ENCODE measurements at places on chromosomes 7 and 10.
A peak's percentile ranks its signal among the peaks of the same experiment; 100 is the strongest.

DNA sequence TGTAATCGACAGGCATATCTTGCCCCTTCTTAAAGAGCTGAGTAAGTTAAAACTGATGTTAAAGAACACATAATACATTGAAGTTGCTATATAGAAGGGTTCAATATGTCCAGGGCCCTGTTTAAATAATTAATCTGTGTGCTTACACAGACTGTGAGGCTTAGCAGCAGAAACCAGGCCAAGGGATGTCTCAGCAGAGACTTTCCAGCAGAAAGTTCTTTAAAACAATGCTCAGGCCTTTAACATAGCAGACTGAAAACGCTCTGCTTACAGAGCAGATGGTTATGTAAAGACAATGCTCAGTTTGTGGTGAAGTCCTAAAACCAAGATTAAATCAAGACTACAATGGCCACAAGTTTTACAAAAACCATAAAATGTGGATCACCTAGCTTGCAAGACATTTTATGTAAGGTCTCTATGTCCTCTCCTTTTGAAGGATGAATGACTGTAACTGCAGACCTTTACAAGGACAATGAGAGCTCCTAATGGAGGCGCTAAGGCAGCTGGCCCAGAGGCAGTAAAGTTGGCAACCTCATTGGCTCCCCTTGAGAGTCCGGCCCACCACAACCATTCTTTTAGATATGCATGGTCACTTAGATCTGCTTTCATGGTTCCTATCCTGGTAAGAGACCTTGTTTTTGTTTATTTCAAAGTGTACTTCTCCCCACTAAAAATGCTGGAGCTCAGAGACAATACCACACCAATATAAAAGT lies 56.3 kb downstream of the FZD1 start:
- DNase-seq: no peak

DNA sequence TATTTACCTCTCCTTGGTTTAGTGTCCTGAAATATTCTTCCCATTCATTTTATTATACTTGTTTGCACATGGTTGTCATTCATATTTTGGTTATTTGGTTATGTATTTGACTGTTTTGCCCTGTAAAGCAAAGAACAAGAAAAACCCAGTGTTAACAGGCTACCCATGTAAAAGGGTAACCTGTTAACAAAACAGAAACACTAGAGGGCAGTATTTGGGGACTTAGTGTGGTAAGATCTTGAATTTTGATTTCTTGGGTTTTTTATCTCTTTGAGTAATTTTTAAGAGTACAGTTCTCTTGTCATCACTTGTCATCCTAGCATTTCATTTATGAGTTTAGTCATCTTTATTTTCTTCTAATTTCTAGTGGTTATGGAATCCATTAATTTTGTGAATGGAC lies 51.3 kb downstream of the POLL start:
- DNase-seq: no peak

DNA sequence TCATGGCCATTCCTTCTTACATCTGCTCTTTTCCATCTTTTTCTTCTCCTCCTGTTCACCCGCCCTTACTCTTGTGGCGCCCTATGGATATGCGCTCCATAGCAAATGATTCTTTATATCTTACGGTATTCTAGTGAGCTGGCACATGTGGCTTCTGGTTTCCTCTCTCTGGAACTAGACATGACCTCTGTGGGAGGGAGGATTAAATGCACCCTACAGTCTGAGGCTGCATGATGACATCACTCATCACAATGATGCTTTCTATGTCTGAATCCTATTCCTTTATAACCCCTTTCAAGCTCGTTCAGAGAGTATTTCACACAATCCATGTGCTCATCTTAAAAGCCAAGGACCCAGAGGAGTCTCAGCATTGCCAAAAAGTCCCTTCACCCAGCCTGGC lies 153.3 kb downstream of the EGFR start:
- DNase-seq: no peak

GRCh38 chr10:28676326-28676967 lies 874 bp upstream of the BAMBI start:
- DNase-seq: no peak

DNA sequence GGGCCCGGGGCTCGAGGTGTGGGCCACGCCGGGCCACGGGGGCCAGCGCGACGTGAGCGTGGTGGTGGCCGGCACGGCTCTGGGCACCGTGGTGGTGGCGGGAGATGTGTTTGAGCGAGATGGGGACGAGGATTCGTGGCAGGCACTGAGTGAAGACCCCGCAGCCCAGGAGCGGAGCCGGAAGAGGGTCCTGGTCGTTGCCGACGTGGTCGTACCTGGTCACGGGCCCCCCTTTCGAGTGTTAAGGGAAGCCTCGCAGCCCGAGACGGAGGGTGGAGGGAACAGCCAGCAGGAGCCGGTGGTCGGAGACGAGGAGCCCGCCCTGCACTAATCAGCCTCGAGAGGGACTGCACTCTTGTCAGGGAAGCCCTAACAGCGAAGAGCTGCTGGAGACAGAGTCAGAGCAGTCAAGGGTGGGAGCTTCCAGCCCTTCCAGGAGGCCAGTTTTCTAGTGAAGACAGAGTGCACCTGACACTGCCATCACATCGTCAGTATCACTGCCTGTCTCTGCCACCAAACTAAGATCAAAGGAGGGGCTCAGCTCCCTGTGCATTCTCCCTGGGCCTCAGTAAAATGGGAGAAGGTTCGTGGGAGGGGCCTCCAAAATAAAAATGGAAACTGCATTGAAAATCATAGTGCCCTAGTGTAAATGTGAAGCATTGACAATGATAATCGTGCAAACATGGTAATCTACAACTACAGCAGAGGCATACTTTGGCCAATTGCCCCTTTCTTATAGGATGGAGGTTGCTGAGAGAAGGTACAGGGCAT lies 1.3 kb downstream of the MBLAC1 start:
- DNase-seq: peak; percentile 54

GRCh38 chr7:138658889-138659288 lies 42.3 kb downstream of the SVOPL start:
- DNase-seq: no peak

- no peak for DNase-seq
Measured at GRCh38 chr7:98852826-98853225, 17.0 kb downstream of the TMEM130 start.

DNA sequence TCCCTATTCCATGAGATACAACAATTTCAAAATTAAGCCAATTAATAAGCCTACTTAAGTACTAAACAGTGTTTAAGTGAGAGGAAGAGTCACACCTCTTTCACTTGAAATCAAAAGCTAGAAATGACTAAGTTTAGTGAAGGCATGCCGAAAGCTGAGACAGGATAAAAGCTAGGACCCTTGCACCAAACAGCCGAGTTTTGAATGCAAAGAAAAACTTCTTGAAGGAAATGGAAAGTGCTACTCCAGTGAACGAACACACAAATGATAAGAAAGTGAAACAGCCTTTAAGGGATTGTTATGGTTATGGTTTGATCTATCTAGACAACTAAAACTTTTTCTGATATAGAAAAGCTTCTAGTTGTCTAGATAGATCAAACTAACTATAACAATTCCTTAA lies 135.4 kb upstream of the KMT2E start:
- no peak for DNase-seq

DNA sequence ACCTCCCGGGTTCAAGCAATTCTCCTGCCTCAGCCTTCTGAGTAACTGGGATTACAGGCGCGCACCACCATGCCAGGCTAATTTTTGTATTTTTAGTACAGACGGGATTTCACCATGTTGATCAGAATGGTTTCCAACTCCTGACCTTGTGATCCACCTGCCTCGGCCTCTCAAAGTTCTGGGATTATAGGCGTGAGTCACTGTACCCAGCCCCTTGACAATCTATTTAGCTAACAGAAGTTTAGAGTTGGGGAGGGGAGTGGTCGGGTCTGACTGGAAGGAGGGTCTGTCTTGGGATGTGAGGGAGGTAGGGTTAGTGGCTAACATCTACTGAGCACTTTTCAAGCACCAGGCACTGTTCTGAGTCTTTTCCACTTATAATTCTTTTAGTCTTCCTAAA lies 27.0 kb upstream of the ZCCHC24 start:
- DNase-seq: no peak

DNA sequence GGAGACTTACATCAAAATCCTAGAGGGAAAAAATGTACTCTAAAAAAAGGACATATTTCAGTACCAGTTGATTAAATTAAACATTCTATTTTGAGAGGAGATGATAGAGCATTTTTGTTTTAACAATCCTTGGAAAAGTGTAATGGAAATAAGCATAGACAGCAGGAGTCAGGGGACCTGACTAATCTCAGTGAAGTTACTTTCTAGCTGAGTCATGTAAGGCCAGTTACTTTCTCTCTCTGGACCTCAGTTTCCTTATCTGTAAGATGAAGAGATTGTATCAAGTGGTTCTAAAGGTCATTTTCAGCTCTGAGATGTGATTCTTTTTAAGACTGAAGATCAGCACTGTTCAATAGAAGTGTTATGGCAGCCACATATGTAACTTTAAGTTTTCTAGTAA lies 44.1 kb downstream of the VTI1A start:
- no peak for DNase-seq

DNA sequence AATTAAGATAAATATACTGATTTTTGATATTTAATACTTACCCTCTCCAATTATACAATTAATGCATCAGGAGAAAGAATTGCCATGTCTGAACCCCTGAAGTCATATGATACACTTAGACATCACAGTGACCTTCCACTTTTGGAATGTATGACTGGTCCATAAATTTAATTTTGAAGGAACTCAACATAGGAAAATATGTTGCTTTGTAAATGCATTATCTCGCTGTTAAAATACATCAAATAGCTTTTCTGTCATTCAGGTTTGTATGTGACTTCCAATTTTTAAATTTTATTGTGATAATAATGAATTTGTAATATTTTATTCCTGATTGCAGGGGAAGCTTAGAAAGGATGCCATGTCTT lies 631.9 kb upstream of the ANKRD30A start:
- DNase-seq: no peak

- peak; percentile 72 for DNase-seq
Measured at GRCh38 chr10:67790534-67791408, 47.2 kb downstream of the DNAJC12 start.

DNA sequence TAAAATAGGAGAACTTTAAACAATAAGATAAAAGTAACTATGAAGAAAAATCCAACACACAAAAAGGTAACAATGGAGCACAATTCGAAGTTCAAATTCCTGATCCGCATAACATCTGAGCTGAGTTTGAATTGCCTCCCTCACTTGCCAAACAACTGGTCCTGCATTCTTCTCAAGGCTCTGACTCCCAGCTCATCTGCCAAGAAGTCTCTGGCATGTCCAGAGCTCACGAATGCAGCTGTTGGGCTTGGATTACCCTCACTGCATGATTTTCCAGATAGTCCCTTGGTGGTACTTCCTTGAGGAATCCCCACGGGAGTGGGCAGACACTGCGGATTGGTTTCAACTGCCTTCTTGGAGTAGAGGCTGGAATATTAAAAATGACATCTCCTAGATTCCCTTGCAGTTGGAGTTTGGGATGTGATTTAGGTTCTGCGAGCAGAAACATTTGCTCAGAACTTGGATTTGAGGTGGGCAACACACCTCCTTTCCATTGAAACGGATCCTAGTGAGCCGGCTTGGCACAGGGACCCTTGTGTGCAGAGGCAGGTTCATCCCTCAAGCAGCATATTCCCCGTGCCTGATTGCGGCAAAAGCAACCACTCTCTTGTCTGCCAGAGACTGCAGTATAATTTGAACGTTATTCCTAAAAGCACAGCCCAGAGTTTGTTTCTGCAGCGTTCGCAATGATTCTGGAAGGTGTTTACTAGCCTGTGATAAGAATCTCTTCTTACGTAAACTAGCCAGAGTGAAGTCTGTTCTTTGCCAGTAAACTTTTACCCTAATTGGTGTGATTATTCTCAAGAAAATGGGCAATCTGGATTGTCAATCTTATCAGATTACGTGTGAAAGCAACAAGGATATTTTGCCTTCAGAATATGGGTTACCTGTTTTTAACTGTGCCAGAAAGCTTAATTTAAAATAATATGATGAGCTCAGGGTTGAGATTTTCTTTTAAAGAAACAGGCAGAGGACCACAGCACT lies 23.4 kb upstream of the PRKCQ start:
- no peak for DNase-seq

- peak; percentile 43 for DNase-seq
Measured at GRCh38 chr10:788796-789748, 99.6 kb upstream of the DIP2C start.

DNA sequence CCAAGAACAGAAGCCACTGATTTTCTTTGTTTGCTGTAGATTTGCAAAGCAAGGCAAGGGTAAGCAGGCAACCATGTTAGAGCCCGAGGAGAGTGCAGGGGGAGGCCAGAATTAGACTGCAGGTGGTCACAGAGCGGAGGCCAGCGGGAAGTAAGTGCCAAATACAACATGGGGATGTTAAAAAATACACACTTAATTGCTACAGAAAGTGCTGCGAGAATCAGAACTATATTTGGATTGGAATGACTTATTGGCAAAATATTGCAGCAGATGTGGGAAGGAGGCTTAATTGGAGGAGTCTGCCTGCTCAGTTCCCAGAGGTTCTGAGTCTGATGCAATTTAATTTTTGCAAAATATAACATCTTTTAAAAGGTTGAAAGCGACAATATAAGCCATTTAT lies 49.7 kb upstream of the ADCY1 start:
- DNase-seq: no peak

DNA sequence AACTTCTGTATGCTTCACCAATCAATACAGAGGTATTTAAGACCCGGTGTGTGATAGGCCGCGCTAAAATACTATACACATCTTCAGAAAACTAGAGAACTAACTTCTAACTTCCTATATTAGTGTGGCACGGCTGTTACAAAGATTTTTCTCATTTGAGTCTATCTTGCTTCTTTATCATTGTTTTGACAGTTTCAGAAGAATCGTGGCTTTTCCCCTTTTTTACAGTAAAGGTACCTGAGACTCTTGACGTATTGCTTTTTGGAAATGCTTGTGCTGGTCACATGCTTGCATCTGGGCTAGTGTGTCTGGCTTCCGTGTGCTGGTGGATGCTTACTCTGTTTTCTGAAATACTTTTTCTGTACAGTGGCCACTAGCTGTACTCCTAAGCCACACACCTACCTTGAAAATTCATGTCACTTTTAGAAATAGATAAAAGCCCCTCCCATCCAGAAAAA lies 12.7 kb downstream of the IKZF1 start:
- peak; percentile 77 for DNase-seq

DNA sequence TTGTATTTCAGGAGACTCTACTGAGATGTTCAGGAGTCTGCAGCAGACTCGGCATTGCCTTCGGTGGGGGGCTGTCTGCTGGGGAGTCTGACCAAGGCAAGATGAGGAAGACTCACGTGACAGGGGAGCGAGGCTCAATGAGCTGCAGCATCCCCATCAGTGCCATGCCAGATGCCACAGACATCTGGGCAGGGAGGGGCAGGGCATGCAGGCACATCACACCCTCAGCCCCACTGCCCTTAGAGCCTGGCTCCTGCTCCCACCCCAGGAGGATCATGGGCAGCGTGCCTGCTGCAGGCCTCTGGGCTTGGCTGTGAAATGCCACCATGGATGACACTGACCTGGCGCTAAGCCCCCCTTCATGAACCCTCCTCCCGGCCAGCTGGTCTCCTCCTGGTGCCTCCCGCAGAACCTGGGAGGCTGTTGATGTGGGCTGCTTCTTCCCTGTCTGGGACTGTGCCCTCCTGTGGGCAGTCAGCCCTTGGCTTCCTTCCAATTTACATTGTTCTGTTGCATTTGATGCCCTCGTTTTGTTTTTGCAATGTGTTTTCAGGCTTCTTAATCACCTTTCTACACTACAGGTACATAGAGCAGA lies 235.0 kb downstream of the PAXIP1 start:
- no peak for DNase-seq

GRCh38 chr10:52635651-52636050 lies 136.9 kb downstream of the MBL2 start:
- no peak for DNase-seq

GRCh38 chr10:98950106-98950505 lies 285.5 kb downstream of the HPSE2 start:
- DNase-seq: no peak
